NCI-H2171 (cell line): ENCODE measurements at places on chromosomes 6 and 20.

DNA sequence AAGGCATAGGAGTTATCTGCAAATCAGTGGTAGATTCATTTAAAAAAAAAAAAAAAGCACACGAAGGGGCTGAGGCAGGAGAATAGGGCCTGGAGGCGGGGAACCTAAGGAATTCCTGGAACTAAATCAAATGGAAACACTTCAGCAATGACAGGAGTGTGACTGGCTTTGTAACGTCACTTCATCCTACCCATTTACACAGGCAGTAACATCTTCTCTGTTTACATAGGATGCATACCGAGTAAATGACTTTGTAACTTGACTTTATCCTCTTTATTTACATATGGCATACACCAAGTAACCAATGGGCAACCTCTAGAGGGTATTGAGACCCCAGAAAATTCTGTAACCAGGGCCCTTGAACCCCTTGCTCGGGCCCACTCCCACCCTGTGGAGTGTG is 56.4 kb upstream of the IYD start:
- no peak for DNase-seq

DNA sequence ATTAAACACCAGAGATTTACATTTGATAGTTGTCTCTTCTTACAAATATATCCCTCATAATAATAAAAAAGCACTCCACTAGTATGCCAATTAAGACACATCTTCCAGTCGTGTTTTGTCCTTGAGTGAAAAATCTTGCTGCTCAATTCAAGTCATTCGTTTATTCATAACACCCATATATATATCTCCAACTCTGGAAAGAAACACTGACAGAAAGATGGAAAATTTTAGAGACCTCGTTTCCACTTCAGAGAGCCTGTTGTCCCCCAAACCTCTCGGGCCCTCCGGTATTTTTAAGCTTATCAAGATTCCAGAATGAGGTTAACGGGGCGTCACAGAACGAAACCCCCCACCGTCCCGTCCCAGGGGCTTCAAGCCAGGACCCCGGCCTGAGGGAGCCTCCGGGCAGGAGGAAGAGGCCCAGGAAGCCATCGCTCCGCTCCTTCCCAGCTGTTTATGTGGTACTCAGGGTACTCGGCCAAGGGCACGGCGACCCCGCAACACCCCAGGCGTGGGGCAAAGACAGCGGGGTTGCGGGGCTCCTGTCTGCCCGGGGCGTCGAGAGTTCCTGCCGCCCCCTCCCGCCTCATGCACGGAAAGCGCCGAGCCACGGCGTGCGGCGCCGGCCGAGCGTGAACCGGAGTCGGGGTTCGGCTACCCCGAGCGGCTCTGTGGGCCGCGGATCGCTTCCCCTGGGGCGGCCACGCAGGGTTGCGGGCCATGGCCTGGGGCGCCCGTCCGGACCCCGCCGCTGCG is 623 bp upstream of the SNX9 start:
- DNase-seq: no peak

DNA sequence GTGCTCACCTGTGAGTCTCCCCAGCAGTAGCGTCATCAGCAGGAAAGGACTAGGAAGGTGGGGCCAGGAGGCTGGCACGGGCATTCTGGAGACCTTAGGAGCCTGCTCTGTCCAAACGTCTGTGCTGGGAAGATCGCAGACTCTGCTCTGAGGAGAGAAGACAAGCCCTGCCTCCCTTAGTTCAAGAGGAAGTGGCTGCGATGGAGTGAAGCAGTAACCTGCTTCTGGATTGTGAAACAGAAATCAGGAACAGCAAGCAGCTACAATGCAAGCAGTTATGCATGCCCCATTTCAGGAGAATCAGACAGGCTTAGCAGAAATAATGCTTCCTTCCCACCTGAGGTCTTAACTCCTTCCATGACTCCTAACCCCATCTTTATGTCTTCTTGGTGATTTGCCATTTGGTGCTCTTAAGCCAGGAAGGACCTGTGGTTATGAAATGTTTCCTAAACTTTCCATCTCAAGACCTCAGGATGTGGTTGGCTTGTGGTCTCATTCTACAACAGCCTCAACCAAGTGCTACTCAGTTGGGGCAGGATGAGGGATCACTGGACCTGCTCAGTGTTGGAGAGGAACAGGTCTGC is at the start of gene SIRPB1:
SIRPB1 (minus strand) TSS at position 149 of the 584 bp plus-strand sequence; CDS start at position 84, 65 bp downstream.
- no peak for DNase-seq

DNA sequence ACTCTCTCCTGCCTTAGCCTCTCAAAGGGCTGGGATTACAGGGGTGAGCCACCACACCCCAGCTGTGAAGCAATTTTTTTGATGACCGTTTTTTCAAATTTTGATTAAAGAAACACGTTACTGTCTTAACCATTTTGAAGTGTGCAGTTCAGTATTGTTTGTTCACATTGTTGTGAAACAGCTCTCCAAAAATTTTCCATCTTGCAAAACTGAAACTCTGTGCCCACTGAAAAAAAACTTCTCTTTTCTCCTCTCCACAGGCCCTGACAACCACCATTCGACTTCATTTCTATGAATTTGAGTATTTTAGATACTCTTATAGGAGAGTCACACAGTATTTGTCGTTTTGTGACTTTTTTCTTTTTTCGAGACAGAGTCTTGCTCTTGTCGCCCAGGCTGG is 53.9 kb downstream of the ECT2L start:
- DNase-seq: no peak

DNA sequence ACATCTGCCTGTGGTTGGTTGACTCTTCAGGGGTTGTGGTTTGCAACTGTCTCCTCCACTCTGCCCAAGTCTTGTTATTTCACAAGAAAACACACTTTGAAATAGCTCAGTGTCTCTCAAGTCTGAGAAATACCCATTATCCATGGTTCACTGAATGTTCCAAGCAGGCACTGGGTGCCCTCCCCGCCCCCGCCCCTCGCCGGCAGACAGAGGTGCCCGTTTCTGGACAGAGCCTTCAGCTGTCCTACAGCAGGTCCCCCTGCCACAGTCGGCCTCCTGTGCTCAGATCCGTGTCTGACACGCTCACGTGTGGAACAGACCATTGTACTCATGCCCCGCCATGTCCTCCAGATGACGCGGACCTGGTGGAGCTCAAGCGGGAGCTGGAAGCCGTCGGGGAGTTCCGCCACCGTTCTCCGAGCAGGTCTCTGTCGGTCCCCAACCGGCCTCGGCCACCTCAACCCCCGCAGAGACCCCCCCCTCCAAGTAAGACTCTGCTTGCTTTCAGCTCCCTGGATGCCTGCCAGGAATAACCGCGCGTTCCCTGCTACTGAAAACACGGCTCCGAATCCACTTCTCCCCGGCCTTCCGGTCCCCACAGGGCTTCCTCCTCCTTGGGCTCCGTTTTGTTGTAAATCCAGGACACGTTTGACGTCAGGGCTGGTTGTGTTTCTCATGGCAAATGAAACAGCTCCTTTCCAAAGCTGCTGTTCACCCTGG is 81.4 kb downstream of the SERAC1 start:
- DNase-seq: no peak
